ENCODE measurements at places on chromosomes 13 and 19.
A peak's percentile ranks its signal among the peaks of the same experiment; 100 is the strongest.

GRCh38 chr19:14035706-14036105 is 4.1 kb downstream of the IL27RA start:
- DNase-seq, result no peak

DNA sequence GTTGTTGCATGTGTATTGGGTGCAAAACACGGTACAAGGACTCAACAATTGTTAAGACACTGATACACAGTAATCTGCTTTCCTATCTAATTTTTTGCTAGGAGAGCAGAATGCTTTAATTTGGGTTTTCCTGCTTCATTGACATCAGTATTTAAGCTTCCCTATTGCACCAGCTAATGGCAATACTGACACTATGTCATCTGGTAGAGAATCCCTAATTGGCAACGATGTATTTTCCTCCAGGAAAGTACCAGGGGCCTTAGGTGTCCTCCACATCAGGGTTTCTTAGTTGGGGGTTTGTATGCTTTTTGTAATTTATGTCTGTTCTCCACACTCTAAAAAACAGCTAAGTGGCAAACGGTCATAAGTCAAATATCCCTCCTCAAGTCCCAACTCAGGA is 76.5 kb upstream of the FRY start:
- no peak for DNase-seq

- DNase-seq, result no peak
These were observed 4.3 kb upstream of the RNASEH2B start for GRCh38 chr13:50905256-50905655.

GRCh38 chr13:33536601-33537000 is 251.0 kb upstream of the STARD13 start:
- DNase-seq, result no peak

DNA sequence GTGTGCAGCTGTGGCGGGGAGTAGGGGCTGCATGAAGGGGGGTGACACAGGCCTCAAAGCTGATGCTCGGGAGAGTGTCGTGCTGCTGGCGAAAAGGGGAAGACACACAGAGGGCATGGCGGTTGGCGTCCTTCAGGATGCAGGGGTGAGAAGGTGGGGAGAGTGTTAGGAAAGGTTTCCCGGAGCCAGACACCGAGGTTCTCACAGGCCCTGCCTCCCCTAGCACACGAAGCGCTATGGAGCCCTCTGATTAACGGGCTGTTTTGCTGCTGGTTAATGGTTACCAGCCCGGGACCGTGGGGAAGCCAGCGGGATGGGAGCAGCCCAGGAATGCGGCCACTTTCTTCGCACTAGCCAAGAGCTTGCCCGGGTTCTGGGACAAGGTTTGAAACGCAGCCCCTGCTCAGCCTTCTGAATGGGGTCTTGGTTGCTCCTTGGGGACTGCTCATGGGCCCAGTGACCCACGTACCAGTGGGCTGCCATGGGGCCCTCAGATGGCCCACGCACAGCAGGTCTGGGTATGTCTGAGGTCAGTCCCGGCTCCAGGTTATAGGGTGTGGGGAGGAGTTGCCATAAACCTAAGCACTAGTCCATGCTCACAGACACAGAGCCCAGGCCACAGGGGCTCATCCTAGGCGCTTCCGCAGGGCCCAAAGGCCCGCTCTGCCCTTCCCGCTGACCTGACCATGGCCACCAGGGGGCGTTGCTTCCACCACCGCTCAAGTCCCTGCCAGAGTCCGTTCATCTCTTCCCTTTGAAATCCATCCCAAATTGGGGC is 31.3 kb upstream of the ISYNA1 start:
- DNase-seq, result peak; percentile 52

GRCh38 chr19:53019684-53020083 is 6.0 kb downstream of the ERVV-1 start:
- no peak for DNase-seq

DNA sequence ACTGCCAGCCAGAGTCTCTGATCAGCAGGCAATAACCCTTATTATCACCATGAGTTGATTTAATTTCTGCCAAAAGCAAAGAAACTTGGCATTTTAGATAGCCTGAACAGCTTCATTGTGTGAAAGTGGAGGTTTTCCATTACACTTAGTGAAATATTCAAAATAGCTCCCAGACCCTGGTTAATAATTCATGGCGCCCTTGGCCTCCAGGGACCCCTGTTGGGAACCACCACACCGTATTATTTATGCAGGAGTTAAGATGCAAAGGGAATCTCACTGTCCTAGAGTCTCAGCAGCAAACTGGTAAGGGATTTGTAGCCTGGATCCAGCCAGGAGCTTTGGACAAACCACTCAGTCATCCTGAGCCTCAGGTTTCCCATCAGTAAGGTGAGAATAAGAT is 110.0 kb upstream of the PABPC3 start:
- no peak for DNase-seq

DNA sequence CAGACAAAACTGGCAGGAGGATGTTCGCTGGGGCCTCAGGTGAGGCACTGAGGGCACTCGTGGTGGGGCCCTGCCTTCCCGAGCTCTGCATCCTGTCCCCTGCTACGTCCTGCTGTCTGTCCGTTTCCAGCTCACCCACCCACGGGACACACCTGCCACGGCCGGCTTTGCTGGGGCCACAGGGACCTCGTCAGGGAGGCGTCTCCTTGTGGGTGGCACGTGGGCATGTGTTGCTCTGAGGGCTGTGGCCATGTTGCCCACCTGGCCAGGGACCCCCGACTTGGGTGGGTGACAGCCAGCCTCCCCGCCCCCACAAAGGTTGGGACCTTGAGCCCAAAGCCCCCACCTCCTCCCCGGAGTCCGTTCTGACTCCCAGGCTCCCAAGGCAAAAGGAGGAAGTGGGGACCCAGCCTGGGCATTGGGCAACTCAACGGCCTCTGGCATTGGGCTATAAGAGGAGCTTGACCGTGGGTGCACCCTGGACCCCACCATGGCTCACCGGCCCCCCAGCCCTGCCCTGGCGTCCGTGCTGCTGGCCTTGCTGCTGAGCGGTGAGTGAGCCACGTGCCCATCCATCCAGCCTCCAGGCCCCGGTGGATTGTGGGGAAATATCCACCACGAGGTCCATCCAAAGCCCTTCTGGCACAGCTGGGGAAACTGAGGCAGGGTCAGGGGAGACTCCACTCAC is at the start of gene PRTN3:
PRTN3 (plus strand) TSS at position 481 of the 688 bp plus-strand sequence; CDS start at position 491, 10 bp downstream.
- no peak for DNase-seq

DNA sequence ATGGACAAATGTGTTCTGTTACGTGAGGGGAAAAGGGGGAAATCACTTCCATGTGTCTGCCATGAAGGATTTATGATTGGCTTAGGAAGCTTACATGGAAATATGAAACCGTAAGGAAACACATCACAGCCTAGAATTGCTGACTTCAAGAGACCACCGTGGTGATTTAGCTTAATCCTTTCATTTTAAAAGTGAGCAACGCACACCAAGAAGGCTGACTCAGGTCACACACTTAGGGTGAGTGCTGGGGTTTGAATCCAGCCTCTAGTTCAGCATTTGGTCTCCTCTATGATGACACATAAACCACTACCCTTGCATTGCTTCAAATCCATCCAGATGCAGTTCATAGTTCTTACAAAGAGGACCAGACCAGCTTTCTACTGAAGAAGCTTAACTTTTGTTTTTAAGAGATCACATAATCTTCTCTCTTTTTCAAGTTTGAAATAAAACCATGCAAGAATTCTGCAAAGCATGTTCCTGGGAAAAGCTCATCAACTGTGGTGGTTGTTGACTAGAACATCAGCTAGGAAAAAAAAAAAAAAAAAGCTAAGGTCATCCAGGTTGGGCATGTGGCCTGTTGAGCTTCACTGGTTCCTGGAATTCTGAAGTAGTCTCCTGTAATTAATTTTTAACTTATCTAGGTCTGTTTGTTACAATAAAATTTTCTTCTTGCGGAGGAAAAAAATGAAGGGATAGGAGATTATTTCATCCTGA is 60.2 kb upstream of the KL start:
- no peak for DNase-seq

DNA sequence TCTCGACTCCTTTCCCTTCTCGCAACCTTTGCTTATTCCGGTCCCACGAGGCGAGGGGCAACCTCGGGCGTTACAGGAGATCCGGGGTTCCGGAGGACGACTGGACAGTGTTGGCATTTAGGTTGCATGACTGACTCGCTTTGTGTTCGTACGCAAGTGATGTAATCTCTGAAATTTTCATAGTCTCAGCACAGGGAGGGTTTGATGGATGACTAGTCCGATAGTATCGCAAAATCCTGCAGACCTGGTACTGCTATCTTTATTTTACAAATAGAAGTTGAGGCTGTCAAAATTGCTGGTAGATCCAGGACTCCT is 342 bp downstream of the DDX49 start:
- no peak for DNase-seq

GRCh38 chr19:16894080-16894479 is 5.3 kb downstream of the F2RL3 start:
- DNase-seq, result no peak
